AML-193 (cell line): ENCODE measurements at places on chromosomes 1 and 21.

DNA sequence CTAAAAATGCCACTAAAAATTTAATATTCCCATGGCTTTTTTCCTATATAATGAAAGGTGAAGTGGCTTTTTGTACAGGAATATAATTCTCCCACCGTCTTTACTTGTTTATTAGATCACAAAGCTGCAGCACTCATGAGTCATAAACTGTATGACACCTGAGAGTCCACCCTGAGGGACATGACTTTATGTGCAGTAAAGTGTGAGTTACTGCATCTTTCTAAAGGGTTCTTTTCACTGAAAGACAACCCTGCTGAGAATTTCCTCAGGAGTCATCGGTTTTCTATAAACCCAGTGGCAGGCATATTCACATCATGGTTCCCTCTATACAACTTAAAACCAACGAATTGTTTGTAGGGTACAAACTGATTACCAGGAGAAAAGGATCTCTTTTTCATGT is 77.4 kb downstream of the APP start:
- no peak for DNase-seq

DNA sequence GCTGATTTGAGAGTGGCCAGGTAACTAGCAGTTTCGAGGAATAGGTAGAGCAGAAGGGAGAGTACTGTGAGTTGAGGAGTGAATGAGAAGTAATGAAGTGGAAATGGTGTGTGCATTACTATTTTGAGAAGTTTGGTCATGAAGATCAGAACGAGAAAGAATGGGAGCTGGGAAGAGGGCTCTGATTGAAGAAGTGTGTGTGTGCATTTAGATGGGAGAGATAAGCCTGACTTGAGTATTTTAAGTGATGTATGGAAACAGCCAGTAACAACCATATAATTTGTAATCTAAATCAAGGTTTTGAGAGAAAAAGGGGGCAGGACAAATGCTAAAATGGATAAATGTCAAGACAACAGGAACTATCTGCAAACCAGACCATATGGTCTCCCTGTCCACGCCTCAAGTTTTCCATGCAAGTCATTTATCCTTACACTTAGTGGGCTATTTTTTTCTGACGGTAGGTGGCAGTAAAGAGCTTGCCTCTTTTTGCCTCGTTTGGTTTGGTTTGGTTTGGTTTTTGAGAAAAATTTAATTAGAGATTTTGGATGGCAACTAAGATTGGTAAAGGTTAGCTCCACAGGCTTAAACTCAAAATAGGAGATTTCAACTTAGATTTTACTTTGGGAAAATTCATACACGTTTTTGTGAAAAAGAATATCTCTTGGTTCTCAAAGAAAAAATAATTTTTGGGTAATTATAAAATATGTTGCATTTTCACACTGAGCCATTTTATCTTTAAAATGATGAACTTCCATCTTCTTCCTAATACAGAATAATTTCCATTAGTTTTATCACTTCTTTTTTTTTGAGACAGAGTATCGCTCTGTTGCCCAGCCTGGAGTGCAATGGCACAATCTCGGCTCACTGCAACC is 9.5 kb upstream of the B3GALNT2 start:
- peak; percentile 60 for DNase-seq

- peak; percentile 13 for DNase-seq
Observed at GRCh38 chr21:45542242-45542666, at the start of gene SLC19A1. TSS of gene SLC19A1 (minus strand) at chr21:45542440. CDS start at chr21:45537959, 4,481 bp downstream.

- DNase-seq, result no peak
Observed at GRCh38 chr1:227949341-227949921, 1.7 kb upstream of the WNT9A start.

- DNase-seq, result no peak
Observed at GRCh38 chr1:101587741-101588140, 350.9 kb downstream of the S1PR1 start.

DNA sequence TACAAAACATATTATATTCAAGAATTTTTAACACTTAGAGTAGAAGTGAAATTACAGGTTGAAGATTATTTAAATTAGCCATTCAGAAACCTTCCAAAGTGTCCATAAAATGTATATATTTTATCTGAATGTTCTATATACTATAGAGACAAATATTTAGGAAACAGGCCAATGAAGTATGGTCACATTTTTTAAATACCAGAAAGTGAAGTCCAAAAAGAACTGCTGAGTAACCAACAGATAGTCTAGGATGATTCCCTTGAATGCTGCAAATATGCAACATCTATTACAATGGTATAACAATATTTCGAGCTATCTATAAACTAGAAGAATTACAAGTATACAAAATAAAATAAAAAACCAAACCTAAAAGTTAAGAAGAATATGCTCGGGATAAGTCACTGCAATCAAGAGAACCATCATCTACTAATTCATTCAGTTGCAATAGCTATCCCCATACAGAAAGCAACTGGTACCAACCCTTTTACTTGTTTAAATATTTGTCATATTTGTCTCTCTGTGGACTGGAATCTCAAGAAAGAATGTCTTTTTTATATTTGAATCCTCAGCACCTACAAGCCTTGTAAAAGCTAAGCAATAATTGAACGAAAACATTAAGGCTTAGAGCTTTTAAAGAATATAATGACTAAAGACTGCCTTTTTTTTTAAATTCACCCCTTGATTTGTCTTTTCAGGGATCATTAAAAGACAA is 8.1 kb downstream of the ODF2L start:
- DNase-seq, result no peak

DNA sequence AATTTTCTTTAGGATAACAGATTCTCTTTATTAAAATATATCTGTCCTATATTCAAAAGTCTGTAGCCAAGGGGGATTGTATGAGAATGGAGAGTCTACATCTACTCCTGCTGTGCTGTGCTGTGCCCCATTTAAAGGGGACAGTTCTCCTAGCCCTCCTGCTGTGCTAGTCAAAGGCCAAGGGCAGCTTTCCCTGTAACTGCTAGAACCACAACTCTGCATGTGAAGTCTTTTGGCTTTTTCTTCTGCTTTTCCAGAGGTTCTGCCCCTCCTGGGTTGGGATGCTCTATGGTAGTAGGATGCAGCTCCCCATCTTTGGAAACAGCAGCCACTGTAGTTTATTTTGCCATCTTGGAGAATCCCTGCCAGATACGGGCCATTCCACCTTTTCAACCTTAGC is 197.5 kb upstream of the JUN start:
- DNase-seq, result no peak

DNA sequence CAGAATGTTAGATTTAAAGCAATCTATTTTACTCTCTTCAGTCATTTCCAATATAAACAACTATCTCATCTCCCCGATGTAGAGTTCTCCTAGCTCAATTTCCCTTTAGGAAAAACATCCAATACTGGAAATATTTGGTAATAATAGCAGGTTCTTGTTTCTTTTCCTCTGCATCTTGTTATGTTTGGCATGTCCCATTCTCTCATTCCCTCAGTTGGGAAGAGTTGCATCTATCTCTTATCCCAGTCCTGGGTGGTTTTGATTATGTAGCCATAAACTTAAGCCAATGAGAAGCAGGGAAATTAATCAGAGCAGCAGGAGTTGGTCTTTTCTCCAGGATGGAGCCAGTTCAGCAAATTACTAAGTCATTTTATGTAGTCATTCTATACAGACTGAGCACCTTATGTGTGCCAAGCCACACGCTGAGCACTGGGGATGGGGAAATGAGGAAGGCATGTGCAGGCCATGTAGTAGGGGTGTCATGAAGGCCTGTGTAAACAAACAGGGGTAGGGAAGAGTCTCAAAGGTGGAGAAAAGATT is 418.2 kb upstream of the NFIA start:
- no peak for DNase-seq

DNA sequence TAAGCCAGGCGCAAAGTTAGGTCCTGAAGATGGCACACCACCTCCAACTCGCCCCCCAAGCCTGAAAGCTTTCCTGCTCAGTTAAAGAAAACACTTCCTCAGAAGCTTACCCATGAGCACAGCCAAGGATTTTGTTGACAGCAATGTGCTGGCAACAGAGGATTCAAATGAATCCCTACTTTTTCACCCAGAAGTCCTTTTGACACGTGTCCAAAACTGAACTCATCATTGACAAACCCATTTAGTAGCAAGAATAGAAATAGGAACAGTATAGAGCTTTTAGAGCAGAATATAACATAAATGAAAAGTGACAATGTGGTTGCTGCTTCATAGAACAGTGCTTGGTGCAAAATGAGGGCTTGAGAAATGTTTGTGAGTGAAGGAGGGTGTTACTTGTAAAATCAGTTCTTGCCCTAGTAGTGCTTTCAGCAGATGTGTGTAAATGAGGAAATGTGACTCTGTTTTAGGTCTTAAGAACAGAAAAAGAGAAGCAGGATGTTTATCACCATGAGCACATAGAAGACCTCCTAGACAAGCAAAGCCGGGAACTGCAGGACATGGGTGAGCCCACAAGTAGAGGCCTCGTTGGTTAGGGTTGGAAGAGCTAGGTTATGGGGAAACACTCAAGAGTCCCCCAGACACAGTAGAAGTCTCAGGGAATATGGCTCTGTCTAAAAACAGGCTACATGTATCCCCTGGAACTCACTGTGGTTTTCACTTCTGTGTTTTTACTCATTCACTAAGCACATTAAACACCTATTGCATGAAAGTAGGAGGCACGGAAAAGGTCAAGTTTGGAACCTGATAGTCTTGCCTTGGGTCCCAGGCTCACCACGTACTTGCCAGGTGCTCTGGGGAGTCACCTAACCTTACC is 48.6 kb upstream of the TMEM125 start:
- DNase-seq, result no peak

DNA sequence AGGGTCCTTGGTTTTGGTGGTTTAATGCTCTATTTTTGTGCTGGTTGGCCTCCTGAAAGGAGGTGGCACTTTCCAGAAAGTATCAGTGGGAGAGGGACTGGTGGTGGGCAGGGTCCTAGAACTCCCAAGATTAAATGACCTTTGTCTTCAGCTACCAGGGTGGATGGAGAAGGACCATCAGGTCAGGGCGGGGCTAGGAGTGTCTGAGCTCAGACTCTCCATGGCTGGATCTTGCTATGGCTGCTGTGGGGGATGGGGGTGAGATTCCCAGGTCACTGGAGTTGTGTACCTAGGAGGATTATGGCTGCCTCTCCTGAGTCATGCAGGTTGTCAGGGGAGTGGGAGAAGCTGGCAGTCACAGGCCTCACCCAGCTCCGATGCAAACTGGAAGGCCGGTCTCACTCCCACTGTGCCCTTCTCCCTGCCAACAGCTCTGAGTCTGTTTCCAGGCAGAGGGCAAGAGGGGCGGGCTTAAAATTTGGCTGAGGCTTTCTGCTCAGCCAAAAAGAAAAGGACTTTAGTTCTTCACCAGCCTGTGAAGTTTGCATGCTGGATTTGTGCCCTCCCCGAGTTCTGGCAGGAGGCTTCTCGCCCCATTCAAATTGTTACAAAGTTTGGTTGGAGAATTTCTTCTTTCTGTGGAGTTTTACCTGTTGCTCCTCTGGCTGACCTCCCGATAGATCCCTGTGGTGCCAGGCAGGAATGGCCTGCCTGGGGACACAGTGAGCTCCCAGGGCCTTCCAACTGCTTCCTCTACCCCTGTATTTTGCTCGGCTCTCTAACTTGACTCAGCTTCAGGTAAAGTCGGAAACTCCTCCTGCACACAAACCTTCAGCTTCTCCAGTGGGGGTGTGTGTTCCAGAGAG is 13.1 kb upstream of the KYAT3 start:
- DNase-seq, result no peak

DNA sequence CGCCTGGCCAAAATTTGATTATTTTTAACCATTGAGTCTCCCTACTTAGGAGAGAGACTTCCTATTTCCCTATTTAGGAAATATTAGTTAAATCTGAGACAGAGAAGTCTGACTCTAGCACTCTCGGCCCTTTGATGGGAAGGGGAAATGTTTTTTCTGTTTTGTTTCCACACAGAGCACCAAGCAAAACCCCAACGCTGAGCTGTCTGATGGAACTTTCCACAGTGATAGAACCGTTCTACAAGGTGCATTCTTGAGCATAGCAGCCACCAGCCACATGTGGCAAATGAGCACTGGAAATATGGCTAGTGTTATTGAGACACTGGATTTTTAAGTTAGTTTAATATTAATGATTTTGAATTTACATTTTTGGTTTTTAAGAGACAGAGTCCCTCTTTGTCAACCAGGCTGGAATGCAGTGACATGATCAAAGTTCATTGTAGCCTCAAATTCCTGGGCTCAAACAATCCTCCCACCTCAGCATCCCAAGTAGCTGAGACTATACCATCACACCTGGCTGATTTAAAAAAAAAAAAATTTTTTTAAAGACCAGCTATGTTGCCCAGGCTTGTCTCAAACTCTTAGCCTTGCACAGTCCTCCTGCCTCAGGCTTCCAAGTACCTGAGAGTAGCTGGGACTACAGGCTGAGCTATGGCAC is 77.3 kb upstream of the GALNT2 start:
- DNase-seq, result no peak

GRCh38 chr1:245888809-245889208 is 618.3 kb downstream of the SMYD3 start:
- peak; percentile 59 for DNase-seq

GRCh38 chr1:242723044-242723716 is 198.7 kb upstream of the PLD5 start:
- no peak for DNase-seq

GRCh38 chr1:108556499-108556898 is 3.4 kb upstream of the EEIG2 start:
- no peak for DNase-seq

- DNase-seq, result no peak
Observed at GRCh38 chr21:33971492-33972013, 55.9 kb upstream of the ATP5PO start.

DNA sequence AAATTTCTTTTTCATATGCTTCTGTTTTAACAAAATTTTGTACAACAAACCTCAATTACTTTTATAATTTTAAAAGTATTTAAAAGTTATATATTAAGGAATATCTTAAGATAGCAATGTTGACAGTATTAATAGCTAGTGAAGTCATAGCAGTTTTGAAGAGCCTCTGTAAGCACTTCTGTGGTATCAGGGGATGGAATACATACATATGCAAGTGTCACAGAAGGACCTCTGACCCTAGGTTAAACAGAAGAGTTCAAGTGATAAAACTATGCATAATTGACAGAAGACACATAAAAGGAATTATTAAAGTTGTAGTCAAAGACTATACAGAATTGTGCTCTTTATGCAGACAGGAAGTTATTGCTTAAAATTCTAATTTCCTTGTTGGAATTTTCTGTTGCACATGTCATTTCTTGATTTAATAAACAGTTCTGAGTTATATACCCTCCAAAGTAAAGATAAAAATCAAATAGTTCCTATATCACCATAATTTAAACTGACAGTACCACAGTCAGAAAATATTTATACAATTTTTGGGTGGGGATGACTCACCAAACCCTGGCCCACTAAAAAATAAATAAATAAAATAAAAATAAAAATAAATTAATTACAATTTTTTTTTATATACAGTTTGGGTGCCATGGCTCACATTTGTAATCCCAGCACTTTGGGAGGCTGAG is 27.1 kb downstream of the IPP start:
- DNase-seq, result peak; percentile 8

- DNase-seq, result no peak
Observed at GRCh38 chr1:160095382-160096105, 2.9 kb downstream of the IGSF8 start.
